NCI-H1105 (cell line): ENCODE measurements at places on chromosomes 16 and 17.

- no peak for DNase-seq
Measured at GRCh38 chr16:81818568-81818896, 39.4 kb downstream of the PLCG2 start.

DNA sequence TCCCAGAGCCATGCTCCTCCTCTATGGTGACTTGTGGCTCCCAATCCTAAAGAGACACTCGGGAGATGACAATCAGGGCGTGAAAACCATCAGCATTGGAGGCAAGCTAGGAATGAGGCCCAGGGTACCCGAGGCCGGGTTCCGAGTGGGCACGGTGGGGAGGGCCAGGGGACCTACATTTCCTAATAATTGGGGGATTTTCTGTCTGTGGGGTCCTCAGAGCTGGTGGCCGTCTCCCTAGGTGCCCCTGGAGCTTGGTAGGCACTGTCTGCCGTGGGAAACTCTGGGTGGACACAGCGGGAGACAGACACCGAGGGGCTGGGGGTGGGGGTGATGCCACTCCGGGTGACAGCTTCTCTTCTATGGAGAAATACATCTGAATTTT lies 312.5 kb upstream of the TNRC6C start:
- no peak for DNase-seq

DNA sequence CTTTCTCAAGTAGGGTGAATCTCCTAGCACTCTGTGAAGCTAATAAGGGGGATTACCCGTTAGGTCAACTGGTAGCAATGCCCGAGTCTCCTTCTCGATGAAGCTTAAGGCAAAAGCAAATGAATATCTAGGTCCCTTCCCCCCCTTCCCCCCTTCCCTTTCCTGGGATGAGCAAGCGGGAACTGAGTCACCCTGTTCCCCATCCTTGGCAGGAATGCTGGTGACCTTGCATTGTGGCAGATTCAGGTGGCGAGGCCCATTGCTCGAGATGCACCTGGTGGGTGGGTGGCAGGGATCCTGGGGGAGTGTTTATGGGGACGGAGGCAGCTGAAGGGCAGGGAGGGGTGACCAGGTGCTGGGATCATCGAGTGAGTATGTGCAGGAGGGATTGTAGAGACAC lies 7.1 kb downstream of the NXPH3 start:
- DNase-seq = no peak

GRCh38 chr17:47225436-47225858 lies 16.3 kb downstream of the MYL4 start:
- DNase-seq = no peak

GRCh38 chr17:66625311-66625767 lies 209.6 kb upstream of the CACNG5 start:
- DNase-seq = peak; percentile 1

DNA sequence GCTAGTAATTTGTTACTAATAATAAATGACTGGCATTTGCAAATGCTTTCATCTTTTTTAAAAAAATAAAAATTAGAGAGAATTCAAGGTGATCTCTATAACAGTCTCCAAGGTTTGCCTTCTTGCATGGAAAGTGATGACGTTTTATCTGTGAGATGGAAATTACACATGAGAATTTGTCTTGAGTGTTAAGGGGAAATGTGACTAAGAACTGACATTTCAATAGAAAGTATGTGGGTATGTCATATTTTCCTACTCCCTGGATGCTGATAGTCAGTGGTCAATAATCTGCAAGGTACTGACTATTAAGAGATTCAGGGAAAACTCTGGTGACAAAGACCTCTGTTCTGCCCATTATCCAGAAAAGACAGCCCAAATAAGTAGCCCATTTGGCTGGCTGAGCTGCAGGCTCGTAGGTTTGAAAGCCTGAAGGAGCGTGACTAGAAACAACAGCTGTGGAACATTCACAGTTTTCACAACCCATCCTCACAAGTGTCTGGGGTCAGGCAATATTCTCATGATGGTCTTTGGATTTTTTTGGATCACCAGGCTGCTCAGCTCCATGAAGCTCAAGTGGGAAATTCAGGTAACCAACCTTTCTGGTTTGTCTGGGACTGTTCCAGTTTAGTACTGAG lies 49.7 kb upstream of the WSCD1 start:
- DNase-seq = no peak

DNA sequence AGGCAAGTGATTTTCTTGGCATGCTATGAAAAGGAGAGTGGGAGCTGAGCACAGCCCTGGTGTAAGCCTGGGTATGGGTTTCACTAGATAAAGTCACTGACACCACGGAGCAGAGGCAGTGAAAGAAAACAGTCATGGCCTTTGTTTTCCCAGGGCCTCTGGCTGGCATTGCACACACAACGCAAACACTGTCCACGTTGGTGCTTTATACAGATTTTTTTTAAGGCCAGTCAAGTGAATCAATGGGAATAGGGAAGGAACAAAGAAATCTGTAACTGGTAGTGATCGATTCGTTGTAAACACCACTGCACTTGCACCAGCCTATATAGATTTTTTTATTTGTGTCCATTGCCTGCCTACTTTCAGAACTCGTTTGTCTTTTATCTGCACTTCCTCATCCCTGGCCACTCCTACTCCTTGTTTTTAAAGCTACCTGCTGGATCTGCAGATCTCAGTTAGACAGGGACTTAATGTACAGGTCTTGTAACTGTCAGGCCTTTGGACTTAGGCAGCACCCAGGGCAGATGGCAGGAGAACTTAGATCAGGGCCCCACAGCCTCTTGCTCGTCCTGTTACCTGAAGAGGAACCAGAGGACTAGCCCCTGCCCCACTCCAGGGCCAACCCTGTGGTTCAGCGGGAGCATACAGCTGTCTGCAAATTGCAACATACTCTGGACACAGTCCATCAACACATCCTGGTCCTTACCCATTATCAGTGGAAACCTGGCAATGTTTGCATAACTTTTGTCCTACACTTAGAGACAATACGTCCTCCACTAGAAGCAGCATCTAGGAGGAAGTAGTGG lies 10.6 kb upstream of the TMIGD1 start:
- no peak for DNase-seq

DNA sequence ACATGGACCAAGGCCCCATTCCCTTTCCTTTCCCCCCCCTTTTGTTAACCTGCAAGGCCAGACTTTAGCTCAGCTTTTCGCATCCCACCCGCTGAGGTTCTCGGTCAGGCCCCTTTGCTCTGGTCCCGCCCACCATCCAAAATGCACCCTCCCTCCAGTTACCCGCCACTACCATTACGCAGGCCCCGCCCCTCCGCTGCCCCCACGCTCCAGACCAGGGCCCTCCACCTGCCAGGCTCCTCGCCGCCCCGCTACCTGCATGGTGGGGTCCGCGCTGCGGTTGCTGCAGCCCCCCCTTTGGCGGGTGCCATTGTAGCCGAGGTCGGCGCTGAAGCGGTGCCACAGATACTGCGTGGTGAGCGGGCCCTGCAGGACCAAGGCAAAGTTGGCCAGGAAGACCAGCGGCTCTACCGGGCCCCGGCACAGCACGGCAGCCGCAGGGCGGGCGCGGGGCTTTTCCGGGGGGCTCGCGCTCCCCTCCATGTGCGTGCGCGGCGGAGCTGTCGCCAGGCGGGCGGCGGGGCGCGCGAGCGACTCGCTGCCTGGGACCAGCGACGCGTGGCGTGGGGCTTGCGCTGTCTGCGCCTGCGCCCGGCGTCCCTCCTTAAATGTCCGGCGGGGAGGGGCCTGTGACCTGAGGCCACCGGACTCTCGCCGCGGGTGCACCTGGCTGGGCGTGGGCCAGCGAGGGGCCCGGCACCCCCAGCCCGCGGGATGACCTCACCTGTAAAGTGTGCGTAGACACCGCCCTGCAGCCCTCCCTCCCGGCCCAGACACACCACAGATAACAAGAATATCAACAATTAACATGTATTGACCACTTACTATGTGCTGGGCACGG lies at the start of gene SLC46A1:
Gene SLC46A1 (minus strand): TSS at position 581 of the 841 bp plus-strand sequence. CDS start 98 bp downstream, at position 483.
- DNase-seq = peak; percentile 33

- DNase-seq = no peak
Measured at GRCh38 chr16:89720551-89720812, 216 bp downstream of the VPS9D1 start.

DNA sequence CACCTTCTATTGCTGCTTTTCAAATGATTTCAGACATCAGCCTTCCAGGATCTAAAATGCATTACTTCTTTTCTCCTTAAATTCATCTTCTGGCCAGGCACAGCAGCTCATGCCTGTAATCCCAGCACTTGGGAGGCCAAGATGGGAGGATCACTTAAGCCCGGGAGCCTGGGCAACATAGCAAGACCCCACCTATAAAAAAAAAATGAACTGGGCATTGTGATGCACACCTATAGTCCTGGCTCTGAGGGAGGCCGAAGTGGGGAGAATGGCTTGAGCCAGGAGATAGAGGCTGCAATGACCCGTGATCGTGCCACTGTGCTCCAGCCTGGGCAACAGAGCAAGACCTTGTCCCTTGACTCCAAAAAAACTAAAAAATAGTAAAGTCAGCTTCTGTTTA lies 208.5 kb downstream of the SPECC1 start:
- no peak for DNase-seq

DNA sequence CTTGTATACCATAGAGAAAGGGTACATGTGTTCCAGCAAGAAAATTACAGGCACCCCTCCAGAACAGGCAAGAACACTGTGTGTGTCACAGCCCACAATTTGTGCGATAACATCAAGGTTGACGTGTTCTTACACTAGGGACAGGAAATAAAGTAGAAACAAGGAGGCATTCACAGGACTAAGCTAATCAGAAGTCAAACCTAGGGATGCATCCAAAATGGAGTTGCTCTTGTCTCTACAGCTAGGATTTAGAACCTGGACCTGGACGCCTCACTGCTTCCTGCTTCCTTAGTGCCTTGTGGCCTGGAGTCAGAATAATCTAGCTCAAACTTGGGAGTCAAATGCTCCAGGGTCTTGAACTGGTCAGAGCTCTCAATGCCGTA lies 41.3 kb downstream of the GINS3 start:
- no peak for DNase-seq

DNA sequence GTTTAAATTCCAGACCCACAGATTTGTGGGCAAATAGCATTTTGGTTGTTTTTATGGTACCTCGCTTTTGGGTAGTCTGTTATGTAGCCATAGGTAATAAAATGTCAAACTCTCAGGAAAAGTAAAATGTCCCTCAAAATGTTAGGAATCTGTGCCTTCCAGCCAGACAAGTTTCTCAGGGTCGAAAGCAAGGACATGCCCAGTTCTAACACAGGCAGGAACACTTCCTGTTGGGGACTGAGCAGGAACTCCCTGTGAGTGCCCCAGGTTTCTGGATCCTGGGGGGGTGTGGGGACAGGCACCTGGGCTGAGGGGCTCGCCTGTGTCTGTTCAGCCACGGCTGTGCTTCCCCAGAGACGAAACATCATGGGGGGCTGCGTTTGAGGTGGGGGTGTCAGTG lies 62.3 kb downstream of the GNA13 start:
- DNase-seq = no peak

DNA sequence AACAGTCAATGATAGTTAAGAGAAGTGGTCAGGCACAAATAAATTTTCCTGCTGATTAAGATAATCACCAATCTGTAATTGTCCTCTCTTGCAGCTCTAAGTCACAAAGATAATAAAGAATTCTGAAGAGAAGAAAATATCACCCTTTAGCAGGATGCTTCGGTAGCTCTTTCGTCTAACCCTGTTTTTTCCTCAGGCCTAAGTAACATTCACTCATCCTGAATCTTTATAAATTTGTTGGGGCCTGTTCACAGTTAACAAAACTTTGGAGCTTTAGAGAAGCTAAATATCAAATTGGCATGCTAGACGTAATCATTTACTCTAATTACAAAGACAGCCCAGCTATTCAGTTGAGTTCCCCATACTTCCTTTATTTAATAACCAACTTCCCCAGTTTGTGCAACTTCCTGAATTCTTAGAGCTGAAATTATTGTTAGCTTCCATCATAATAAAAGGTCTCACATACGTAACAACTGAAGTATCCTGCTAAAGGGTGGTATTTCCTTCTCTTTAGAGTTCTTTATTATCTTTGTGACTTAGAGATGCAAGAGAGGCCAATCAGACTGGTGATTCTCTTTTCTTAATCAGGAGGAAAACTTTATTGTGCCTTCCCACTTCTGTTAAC lies 118.6 kb downstream of the TANGO6 start:
- DNase-seq = no peak

- DNase-seq = no peak
Measured at GRCh38 chr16:83772806-83773205, 35.0 kb upstream of the HSBP1 start.

DNA sequence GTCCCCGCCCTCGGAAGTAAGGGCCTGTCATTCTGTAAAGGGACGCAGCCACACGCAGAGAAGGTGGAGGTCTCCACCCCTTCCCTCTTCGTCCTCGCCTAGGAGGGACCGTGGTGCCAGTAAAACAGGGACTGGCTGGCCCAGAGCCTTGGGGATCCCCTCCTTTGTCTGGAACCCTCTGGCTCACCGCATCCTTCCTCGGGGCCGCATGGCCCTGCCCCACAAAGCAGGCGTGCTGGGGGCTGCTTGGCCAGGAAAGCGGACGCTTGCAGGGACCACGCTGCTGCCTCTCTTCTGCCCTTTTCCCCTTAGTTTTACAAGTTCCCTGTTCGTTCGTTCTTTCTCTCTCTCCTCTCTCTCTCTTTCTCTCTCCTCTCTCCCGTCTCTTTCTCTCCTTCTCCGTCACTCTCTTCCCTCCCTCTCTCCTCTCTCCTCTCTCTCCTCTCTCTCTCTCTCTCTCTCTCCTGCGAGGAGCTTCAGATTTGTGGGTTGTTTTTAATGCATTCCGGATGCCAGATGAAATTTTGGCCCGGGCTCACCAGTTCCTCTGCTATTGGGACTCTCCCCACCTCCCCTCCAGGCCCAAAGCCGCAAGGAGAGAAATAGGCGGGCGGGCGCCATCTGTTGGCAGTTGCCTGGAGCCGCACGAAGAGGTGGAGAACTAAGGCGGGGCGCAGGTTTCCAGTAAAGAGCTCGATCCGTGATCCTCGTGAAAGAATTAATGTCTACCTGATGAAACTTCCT lies 35.1 kb upstream of the CDRT4 start:
- DNase-seq = no peak

DNA sequence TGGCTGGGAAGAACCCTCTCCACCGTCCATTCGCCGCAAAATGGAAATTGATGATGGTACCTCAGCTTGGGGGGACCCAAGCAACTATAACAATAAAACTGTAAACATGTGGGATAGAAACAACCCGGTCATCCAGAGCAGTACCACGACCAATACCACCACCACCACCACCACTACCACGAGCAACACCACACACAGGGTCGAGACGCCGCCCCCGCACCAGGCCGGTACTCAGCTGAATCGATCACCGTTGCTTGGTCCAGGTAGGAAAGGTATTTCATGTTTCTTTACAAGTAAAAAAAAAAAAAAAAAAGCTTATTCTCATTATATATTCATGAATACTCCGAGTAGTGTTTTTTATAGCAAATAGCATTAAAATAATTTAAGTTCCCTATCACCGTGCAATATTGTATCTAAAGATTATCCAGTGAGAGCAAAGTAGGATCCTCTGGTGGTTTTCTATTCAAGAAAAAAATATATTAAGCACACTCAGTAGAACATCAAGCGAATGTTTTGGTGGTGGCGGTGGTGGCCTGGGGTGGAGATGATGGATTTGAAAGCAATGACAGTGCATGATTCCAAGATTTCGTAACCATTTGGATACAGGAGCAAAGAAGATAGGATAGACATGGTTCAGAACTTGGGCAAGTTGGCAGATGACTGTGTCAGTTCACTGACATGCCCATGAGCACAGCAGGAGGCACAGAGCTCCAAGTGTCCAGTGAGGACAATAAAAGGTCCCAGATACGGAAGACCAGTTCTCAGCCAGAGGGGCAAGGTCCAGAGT lies 77.2 kb downstream of the TMC6 start:
- no peak for DNase-seq
